Lower leg skin (tissue), 4 donors: ENCODE measurements at places on chromosomes 11 and 22. TPM values are rescaled to one million over a fixed set of nuclear protein-coding genes. Genes with fewer than 3 reads are reported as not detected.

DNA sequence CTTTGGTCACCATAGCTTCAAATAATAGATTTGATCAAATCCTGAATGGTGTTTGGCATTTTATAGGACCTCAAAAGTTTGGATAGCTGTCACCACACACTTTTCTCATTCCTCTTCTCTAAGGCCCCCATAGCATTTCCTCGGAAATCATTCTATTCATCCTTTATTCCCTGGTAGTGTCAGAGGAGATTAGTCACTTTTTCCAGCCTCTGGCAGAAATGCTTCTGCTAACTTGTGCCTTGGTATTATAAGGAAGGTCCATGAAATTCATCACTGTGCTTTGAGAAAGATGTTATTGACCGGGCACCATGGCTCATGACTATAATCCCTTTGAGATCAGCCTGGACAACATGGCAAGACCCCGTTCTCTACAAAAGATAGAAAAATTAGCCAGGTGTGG, 19.7 kb upstream of the NUP160 start:
- DNase-seq = no peak

DNA sequence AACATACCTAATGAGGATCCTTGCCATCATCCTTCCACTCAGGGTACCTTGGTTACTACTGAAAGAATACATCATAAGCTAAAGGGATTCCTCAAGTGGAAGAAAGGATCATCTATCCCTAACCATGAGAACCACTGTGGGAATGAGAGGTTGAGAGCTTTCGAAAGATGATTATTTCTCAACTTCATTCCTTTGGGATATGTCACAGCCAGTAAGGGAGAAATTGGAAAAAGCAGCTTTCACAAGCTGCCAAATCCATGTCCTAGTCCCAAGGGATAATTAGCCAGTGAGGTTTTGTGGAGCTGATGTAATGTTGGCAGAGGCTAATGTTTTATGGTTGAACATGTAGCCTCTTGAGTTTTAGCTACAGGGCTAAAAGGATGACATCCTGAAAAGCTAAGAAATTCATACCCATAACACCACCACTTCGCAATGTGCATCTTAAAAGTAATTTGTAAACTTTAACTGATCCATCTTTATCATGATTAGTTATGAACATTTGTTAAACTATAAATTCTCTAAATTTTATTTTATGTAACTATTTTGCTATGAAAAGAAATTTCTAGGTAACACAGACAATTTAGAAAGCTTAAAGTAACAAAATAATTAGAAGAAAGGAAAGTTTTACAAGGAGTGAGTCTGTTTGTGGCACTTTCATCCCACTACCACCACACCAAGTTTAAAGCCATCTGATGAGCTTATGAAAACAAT, 123.9 kb downstream of the MRTFA start:
- DNase-seq = peak; percentile 64

GRCh38 chr11:372809-373715, 3.8 kb downstream of the B4GALNT4 start:
- DNase-seq = no peak

The PACS1 gene
- total RNA-seq = 28.5 TPM

GRCh38 chr11:88208745-88209144, 33.5 kb upstream of the RAB38 start:
- DNase-seq = no peak

DNA sequence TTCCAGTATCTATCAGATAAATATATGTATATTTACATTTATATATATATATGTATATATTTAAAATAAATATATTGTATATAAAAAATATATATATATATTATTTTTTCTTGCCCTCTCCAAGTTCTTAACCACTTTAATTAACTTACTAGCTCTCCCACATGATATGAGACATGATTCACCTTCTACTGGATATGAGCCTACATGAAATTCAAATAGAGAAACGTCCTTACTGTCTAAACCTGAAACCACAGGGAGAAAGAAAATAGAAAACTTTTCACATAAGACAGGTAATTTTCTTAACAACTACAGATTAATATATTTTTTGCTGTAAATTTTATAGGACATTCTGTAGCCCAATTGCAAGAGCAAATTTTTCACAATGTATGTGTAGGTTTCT, 391.6 kb downstream of the ETS1 start:
- DNase-seq = no peak

- DNase-seq = no peak
These were observed 7.4 kb downstream of the NDUFV1 start for GRCh38 chr11:67613960-67614715.

- peak; percentile 91 for DNase-seq
These were observed 45.9 kb downstream of the ZNF143 start for GRCh38 chr11:9506489-9507276.
